Activated CD8-positive, alpha-beta T cell treated with anti-CD3 and anti-CD28 coated beads for 36 hours (primary cell): ENCODE measurements at places on chromosomes 12 and 14.

DNA sequence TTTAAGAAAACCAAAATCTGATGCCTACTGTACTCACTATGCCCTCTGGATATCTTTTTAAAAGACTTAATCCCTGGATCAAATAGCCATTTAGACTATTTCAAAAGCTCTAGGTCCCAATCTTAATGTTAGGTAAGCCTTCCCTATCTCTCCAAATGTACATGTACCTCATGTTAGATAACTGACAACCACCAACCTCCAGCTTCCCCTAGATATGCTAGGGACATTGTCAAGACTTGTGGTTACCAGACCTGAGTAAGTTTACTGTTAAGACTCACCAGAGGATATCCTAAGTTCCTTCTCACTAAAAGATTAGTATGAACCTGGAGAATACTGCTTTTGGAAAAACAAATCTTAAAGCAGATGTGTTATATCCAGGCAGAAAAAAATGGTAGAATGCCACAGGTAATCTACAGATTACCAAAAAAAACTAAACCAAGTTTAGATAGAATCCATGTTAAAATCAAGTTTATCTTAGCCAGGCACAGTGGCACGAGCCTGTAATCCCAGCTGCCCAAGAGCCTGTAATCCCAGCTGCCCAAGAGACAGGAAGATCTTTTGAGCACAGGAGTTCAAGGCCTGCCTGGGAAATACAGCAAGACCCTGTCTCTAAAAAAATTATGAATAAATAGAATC is 9.7 kb downstream of the NAP1L1 start:
- DNase-seq = no peak

DNA sequence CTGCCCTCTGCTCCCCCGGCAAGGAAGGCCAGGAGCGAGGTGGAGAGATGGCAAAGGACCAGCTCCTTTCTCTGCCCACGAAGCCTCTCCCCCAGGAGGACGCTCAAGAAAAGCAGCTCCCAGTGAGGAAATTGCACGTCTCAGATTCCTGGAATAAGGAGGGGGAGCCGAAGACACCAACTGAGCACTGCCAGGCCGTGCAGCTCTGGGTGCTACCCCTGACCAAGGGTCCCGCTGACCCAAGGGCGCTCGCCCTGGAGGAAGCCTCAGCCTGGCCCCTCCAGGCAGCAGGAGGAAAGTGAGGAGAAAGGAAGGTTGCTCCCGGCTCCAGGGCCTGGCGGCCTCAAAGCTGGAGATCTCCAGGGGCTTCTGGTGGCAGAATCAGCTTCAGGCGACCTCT is 174.1 kb upstream of the SFSWAP start:
- no peak for DNase-seq

DNA sequence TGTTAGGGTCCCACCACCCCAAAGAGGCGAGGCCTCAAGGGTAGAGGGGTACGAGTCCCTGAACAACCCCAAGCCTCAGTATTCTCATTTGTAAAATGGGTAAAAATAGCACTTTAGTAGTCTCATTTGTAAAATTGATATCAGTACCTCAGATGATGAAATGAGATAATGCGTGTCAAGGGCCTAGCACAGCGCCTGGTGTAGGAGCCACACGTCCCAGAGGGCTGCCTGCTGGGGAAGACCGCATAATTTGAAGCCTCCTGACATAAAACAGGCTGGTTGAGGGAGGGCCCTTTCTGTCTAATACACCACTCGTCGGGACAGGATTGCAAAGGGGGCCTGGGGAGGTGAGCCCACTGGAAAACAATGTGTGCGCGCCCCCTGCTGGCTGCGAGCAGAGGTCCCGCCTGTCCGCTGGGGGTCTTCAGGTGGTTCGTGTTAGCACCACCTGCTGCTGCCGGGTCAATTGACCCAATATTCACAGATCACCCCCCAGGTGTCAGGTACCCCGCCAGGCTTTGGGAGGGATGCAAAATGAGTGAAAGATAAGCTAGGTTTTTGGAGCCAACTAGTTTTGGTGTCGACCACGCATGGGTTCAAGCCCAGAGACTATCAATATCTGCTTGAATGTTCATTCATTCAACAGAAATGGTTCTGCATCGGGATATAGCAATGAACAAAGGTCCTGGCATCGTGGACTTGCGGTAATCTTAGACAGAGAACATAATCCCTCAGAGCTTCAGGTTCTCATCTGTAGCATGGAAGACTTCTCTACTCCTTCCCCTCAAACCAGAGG is 24.7 kb upstream of the IRF2BPL start:
- peak; percentile 90 for DNase-seq

GRCh38 chr12:130576371-130576816 is 139.7 kb downstream of the RIMBP2 start:
- DNase-seq = no peak

DNA sequence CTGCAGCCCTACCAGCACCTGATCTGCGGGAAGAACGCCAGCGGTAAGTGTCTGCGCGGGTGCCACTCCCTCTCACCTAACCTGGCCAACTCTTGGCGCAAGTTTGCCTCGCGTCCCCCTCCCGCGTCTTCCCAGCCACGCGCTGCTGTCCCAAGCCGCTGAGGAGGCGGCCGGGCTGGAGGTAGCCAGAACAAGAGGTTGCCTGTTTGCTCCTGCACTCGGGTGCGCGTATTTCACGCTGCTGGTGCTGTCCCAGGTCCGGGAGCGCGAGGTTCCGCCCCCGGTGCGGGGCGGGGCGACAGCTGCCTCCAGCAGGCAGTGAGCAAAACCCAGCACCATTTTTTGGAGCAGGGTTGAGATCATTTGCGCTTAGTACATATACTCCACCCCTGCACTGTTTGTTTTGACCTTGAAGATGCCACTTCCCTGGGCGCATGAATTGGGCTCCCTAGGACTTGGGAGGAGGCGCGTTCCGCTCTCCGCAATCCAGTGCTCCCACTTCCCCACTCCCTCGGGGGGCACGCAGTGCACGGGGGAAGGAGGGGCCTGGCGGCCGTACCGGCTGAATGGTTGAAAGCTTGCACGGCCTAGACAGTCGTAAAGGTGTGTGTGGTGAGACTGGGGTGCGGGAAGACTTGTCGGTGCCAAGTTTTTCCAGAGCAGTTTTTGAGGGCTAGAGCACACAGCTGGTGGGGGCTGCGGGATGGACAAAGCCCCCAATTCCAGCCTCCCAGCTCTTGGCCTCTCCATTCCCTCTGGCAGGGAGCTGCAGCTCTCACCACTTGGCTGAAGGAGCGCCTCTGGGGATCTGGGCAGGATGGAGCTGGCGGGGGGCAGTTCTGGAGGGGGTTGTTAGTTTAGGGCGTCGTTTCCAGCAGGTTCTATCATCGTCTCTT is 226.9 kb upstream of the CRY1 start:
- peak; percentile 92 for DNase-seq

DNA sequence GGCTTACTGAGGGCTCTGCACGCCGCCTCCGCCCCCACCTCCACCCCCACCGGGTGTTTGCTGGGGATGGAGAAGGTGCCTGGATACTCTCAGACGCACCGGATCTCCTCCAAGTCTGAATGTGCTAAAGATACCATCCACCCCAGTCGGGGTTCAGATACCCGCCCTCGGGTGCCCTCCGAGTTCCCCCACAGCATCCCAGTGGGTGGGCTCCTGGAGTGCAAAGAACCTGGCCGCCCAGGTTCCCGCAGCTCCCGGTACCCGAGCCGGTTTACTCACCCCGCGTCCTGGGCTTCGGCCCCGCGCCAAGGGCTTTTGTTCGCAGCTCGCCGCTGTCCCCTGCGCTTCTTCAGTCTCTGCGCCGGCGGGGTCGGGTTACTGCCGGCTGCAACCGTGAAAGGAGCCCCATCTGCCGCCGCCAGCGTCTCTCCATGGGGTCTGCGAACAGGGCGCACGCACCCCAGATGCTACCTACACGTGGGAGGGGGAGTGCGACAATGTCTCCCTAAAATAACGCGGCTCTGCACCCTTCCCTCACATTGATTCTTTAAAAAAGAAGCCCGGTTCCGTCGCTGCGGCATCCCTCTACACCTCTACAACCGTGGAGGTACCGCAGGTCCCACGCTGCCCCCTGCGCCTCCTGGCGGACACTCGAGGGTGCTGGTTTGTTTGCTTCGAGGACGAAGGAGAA is at the start of gene CCDC177:
Gene CCDC177, minus strand, starts transcription at position 609 of the 691 bp plus-strand sequence. CDS start 1,249 bp downstream, outside the sequence.
- peak; percentile 81 for DNase-seq

DNA sequence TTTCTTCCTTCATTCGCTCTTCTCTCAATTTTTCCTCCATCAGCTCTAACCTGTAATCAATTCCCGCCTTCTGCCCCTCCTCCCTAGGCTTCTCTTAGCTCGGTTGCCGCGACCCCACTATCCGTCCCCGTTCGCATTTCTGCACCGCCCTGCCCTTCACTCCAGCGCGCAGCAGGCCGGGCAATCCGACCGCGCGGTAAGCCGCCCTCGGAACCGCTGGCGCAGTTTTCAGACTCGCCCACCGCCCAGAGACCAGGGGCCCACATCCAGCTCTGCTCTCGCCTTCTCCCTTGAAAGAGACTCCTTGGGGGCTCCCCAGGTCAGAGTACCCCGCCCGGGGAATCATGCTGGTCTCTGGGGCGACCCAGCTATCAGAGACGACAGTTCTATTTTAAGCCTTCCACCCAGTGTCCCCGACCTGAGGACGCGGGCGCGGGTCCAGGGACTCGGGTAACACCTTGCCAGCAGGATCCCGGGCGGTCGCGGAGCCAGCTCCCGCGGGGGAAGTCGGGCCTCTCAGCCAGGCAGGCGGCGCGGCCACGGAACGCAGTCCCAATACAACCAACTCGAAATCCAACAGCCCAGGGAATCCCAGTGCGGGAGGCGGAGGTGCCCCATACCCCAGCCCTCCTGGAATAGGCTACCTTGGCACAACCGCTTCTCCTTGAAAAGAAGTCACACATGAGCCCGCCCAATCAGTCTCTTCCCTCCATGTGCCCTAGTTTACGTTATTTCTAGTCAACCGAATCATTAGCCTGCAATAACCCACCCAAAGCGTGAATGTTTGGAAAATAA is 5.7 kb upstream of the SLC38A4 start:
- peak; percentile 3 for DNase-seq

GRCh38 chr14:96260341-96260821 is 4.4 kb downstream of the BDKRB1 start:
- no peak for DNase-seq
